NCI-H146 (cell line): ENCODE measurements at places on chromosomes 11 and 22.

DNA sequence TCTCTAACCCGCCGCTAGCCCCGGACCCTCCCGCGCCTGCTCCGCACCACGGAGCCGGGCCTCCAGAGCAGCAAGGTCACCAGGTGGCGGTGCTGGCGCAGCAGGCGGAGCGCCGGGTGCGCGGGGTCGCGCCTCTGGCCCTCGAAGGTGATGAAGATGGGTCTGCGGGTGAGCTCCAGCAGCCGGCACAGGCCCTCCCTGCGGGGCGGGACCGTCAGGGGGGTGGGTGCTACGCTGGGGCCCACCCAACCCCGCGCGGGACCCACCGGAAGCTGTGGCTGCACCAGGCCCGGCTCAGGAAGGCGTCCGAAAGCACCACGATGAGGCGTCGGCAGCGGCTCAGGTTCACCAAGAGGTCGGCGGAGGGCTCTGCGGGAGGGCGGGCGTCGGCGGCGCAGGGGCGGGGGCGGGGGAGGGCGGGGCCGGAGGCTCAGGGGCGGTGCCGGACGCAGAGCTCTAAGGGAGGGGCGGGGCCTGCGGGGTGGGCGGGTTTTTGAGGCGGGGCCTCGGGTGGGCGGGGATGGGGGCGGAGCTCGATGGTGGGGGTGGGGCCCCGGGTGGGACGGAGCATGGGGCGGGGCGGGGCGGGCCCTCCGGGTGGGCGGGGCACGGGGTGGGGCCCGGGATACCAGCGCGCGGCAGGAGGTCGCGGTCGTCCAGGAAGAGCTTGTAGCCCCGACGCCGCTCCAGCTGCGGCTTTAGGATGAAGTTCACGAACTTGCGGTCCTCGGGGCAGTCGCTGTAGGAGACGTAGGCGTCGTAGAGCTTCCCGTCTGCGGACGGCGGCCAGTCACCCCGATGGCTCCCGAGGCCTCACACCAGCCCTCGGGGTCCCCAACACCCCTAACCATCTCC, 7.8 kb downstream of the SIGIRR start:
- DNase-seq: no peak

GRCh38 chr22:36726007-36726380, 22.4 kb upstream of the CACNG2 start:
- DNase-seq: no peak

DNA sequence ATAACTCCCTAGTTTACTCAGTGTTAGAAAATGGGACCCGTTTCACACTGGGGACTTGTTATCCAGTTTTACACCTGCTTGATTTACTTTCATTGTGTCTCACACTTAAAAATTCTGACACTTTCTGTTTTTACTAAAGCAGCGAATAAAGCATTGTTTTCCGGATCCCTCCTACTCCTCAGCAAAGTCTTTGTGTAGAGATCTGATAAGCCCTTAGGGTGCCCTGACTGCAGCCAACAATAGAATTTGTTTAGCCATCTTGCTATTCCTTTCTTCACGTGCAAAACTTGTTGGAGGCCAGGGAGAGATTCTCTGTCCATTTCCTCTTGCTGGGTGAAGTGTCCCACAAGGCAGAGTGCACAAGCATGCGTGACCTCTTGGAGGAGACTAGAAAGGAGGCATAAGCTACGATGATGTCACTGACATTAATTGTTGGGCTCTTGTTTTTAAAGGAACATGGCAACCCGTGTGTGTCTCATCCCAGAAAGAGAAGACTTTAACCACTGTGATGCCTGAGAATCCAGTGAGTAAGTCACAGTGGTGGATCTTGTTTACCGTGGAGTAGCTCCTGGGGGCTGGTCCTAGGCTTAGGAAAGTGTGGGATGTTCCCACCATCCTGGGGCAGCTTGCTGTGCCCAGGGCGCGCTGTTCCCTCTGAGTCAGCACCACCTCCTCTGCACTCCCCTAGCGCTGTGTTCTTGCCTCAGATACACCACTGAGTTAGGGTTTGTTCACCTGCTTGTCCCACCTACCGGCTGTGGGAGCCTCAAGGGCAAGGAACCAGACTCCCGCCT, 27.7 kb downstream of the MICAL2 start:
- no peak for DNase-seq

DNA sequence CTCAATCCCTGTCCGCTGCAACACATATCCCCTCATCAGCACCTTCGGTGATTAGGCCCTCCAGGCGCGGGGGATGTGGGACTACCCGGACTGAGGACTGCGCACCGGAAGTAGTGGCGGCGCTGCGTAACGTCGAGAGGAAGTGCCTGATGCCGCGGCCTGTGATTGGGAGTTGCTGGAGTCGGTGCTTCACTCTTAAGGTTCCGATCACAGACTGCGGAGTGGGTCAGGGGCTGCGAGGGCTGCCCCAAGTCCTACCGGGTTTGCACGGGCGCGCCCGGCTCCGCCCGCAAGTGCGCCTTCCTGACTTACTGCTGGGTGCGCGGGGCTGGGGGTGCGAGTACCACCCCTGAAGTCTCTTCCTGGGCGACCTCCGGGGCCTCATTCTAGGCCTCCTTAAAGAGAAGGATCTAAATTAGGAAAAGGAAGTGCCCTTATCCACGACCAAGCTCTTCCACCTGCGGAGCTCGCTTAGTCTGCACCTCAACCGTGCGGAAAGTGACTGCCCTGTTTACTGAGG, at the start of gene ALKBH3:
ALKBH3 (plus strand) TSS at position 192 of the 520 bp plus-strand sequence. CDS start 1,822 bp downstream, outside the sequence.
- peak; percentile 93 for DNase-seq

- DNase-seq: no peak
Measured at GRCh38 chr11:60918939-60919265, 4.9 kb downstream of the TMEM109 start.

- no peak for DNase-seq
Measured at GRCh38 chr11:117412176-117412575, 84.5 kb downstream of the CEP164 start.

DNA sequence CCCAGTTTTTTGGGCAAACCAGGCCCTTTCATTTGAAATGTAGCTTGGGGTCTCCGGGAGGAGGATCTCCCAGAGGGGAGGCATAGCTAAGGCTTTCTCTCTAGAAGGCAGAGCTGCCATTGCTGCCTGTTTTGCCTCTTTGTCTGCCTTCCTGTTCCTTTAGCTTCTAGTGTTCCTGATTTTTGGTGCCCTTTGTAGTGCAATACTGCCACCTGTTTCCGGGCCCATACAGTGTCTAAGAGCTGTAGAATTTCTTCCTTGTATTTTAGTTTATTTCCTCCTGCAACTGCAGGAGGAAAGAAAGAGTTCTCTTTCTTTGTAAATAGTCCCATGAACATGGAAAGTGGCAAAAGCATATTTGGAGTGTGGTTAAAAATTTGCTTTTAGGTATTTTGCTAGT, 19.3 kb upstream of the GLYATL1 start:
- no peak for DNase-seq

- DNase-seq: no peak
Measured at GRCh38 chr11:130389335-130389935, 39.0 kb downstream of the ADAMTS8 start.

DNA sequence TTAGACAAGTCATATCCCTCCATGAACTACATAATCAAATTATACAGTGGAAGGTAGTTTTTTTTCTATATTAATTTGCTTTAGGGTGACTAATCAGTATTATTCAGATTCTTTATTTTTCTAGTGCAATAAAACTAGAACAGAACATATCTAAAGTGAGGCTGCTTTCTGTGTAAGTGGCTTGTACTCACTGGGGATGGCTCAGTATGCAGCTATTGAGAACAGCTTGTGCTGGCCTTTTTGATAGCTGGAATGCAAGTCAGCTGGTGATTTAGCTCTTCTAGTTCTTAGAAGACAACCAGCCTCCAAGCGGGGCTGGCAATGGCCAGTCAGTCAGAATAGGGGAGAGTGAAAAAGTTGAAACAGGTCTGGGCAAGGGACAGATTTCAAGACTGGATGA, 119.4 kb downstream of the BLID start:
- DNase-seq: no peak

GRCh38 chr11:35078470-35078735, 60.6 kb upstream of the CD44 start:
- DNase-seq: no peak
